ENCODE measurements at places on chromosomes 6 and 20. TPM values are rescaled to one million over a fixed set of nuclear protein-coding genes. Genes with fewer than 3 reads are reported as not detected.

Gene TRIM10
- total RNA-seq: not detected

Gene ABHD16B
- total RNA-seq: not detected

Gene GLP1R
- not detected for total RNA-seq

Gene IL17F
- total RNA-seq: not detected

Gene NINL
- total RNA-seq: 1.3 TPM

Gene IL17A
- total RNA-seq: not detected

Gene EYA4
- 0.22 TPM for total RNA-seq

Gene DCDC2
- total RNA-seq: not detected

Gene MOG
- not detected for total RNA-seq

Gene MICAL1
- total RNA-seq: 89.5 TPM

Gene HLA-A
- total RNA-seq: 2,172 TPM

Gene RFX6
- not detected for total RNA-seq

- no peaks in the 10 kb centered on the region for H3K27me3 ChIP-seq
- H3K36me3 ChIP-seq: no peaks in the 10 kb centered on the region
- DNase-seq: no peak
- H3K27ac ChIP-seq: no peak overlapping the region
- no peak overlapping the region for H3K4me3 ChIP-seq
- H3K4me1 ChIP-seq: no peaks in the 10 kb centered on the region
Measured at GRCh38 chr6:56311061-56311460, 63.7 kb upstream of the COL21A1 start.

- peaks cover 29% of the 10 kb centered on the region for H3K27me3 ChIP-seq
- no peak overlapping the region for H3K27ac ChIP-seq
- H3K36me3 ChIP-seq: no peaks in the 10 kb centered on the region
- no peak for DNase-seq
Measured at GRCh38 chr20:39070484-39071231, 108.5 kb downstream of the DHX35 start.

- H3K4me1 ChIP-seq: no peaks in the 10 kb centered on the region
- H3K4me3 ChIP-seq: no peak overlapping the region
- no peak overlapping the region for H3K27ac ChIP-seq
- no peaks in the 10 kb centered on the region for H3K36me3 ChIP-seq
Measured at GRCh38 chr6:116041934-116042333, 18.8 kb downstream of the FRK start.

DNA sequence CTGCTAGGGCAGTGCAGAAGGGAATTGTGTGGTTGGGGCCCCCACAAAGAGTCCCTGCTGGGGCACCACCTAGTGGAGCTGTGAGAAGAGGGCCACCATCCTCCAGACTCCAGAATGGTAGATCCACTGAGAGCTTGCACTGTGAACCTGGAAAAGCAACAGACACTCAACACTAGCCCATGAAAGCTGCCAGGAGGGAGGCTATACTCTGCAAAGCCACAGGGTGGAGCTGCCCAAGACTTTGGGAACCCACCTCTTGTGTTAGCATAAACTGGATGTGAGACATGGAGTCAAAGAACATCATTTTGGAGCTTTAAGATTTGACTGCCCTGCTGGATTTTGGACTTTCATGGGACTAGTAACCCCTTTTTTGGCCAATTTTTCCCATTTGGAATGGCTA lies 328.4 kb upstream of the KHDRBS2 start:
- no peaks in the 10 kb centered on the region for H3K36me3 ChIP-seq
- H3K27me3 ChIP-seq: no peaks in the 10 kb centered on the region
- DNase-seq: no peak
- no peak overlapping the region for H3K27ac ChIP-seq
- no peaks in the 10 kb centered on the region for H3K4me1 ChIP-seq

- no peak overlapping the region for H3K4me3 ChIP-seq
- no peak overlapping the region for H3K27ac ChIP-seq
- DNase-seq: peak; percentile 30
- peaks cover 14% of the 10 kb centered on the region for H3K4me1 ChIP-seq
- no peaks in the 10 kb centered on the region for H3K36me3 ChIP-seq
- no peaks in the 10 kb centered on the region for H3K27me3 ChIP-seq
Measured at GRCh38 chr20:13788167-13788834, 3.5 kb downstream of the NDUFAF5 start.

GRCh38 chr20:2983508-2983907 lies 59.9 kb upstream of the GNRH2 start:
- peak overlapping the region; percentile 26 for H3K27ac ChIP-seq
- DNase-seq: no peak
- H3K27me3 ChIP-seq: no peaks in the 10 kb centered on the region
- peaks cover 41% of the 10 kb centered on the region for H3K36me3 ChIP-seq
- H3K4me1 ChIP-seq: no peaks in the 10 kb centered on the region
- H3K4me3 ChIP-seq: no peak overlapping the region

- H3K36me3 ChIP-seq: no peaks in the 10 kb centered on the region
- no peak overlapping the region for H3K4me3 ChIP-seq
- no peaks in the 10 kb centered on the region for H3K27me3 ChIP-seq
- no peak overlapping the region for H3K27ac ChIP-seq
- DNase-seq: no peak
- no peaks in the 10 kb centered on the region for H3K4me1 ChIP-seq
Measured at GRCh38 chr6:129543981-129544380, 166.0 kb downstream of the ARHGAP18 start.

DNA sequence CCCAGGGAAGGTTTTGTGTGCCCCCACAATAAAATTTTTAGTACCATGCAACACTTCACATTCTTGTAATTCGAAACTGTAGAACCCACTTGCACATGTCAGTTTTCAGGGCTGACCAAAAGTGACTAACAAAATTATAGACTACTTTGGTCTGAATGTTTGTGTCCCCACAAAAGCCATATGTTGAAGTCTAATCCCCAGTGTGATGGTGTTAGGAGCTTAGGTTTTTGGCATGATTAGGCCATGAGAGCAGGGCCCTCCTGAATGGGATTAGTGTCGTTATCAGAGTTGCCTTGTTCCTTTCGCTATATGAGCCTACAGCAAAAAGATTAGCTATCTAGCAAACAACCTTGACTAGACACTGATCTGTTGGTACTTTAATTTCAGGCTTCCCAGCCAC lies 49.0 kb upstream of the TENT5A start:
- no peaks in the 10 kb centered on the region for H3K4me1 ChIP-seq
- DNase-seq: no peak
- no peak overlapping the region for H3K4me3 ChIP-seq
- no peak overlapping the region for H3K27ac ChIP-seq
- H3K36me3 ChIP-seq: no peaks in the 10 kb centered on the region
- H3K27me3 ChIP-seq: no peaks in the 10 kb centered on the region

DNA sequence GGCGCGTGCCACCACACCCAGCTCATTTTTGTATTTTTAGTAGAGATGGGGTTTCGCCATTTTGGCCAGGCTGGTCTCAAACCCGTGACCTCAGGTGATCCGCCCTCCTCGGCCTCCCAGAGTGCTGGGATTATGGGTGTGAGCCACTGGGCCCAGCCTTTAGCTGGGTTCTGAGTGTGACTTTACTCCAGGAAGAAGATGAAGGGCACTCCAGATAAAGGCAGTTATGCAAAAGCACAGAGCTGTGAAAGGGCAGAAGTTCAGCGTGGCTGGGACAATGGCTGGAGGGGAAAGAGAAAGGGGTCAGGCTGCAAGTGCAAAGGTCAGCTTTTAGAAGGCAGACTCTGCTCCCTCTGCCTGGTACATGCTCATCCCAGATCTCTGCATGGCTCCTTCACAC lies 39.7 kb downstream of the MAP3K5 start:
- H3K4me1 ChIP-seq: peaks cover 57% of the 10 kb centered on the region
- DNase-seq: no peak
- H3K27me3 ChIP-seq: no peaks in the 10 kb centered on the region
- H3K4me3 ChIP-seq: no peak overlapping the region
- H3K27ac ChIP-seq: peak overlapping the region; percentile 71

DNA sequence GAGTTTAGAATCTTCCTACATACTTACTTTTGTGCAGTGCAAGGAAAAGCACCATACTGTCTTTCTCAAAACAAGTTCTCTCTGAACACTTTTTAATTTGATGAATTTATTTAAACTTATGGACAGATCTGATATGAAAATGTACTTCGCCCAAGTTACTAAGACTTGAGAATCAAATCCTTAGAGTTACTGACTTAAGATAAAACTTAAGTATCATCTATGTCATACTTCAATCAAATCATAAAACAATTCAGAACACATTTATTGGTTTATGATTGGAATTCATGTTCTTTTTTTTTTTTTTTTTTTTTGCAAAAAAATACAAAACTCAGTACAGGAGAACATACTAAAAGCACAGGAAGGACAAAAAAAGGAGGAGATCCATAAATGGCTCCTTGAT lies 77.7 kb downstream of the MBOAT1 start:
- no peaks in the 10 kb centered on the region for H3K4me1 ChIP-seq
- H3K4me3 ChIP-seq: no peak overlapping the region
- H3K27me3 ChIP-seq: no peaks in the 10 kb centered on the region
- H3K27ac ChIP-seq: no peak overlapping the region
- H3K36me3 ChIP-seq: no peaks in the 10 kb centered on the region

- no peaks in the 10 kb centered on the region for H3K36me3 ChIP-seq
- H3K27me3 ChIP-seq: no peaks in the 10 kb centered on the region
- H3K27ac ChIP-seq: no peak overlapping the region
- no peak overlapping the region for H3K4me3 ChIP-seq
- H3K4me1 ChIP-seq: no peaks in the 10 kb centered on the region
Measured at GRCh38 chr6:150598401-150598800, 1.3 kb upstream of the PLEKHG1 start.

GRCh38 chr20:55893031-55893430 lies 112.3 kb downstream of the CBLN4 start:
- no peak overlapping the region for H3K27ac ChIP-seq
- no peak overlapping the region for H3K4me3 ChIP-seq
- H3K36me3 ChIP-seq: no peaks in the 10 kb centered on the region

DNA sequence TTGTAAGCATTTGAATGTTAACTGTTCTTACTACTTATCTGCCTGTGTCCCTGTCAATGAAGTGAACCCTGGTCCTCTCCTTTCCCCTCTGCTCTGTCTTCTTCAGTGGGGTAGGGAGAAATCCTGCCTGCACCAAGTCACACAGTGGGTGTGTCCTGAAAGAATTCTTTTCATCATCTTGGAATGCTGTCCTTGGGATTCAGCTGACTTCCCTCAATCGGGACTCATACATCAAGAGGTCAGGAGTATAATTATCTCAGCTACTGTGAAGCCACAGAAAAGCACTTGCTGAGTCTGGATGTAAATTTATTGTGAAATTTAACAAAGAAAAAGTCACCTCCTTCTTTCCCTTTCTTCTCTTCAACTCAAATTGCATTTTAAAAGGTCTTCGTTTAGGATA lies 328.5 kb downstream of the SOX4 start:
- no peaks in the 10 kb centered on the region for H3K27me3 ChIP-seq
- no peak overlapping the region for H3K27ac ChIP-seq
- no peak for DNase-seq
- peaks cover 35% of the 10 kb centered on the region for H3K4me1 ChIP-seq
- H3K36me3 ChIP-seq: no peaks in the 10 kb centered on the region
- no peak overlapping the region for H3K4me3 ChIP-seq

DNA sequence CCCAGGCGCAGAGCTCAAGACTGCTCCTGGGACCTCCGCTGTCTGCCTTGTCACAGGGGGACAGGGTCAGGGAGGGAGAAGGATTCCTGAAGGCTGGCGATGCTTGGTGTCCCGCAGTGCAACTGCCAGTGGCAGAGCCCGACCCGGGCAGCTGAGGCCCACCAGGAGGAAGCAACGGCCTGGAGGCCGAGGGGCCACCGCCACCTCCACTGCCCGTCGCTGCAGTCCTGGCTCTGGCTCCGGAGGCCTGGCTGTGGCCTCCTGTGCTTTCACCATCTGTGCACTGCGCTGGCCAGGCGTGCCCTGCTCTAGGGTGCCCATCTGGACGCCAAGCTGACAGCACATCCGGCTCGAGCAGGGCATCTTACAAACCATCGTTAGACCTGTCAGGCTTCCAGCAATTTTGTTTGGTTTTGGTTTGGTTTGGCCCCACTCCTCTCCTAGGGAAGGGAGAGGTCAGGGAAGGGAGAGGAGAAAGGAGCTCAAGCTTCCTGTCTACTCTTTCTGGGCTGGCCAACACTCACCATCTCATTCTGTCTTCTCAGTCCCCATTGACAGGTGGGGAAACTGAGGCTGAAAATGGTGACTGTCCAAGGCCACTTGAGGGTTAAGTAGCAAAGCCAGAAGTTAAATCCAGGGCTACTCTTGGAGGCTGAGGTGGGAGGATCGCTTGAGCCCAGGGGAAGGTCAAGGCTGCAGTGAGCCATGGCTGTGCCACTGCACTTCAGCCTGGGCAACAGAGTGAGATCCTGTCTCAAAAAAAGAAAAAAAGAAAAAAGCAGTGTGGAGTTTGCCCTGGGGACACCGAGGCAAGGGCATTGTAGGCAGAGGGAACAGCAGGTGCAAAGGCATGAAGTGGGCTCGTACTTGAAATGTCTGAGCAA lies 37.7 kb upstream of the NOL4L start:
- H3K27me3 ChIP-seq: no peaks in the 10 kb centered on the region
- no peak overlapping the region for H3K27ac ChIP-seq
- H3K4me3 ChIP-seq: no peak overlapping the region
- H3K36me3 ChIP-seq: no peaks in the 10 kb centered on the region

DNA sequence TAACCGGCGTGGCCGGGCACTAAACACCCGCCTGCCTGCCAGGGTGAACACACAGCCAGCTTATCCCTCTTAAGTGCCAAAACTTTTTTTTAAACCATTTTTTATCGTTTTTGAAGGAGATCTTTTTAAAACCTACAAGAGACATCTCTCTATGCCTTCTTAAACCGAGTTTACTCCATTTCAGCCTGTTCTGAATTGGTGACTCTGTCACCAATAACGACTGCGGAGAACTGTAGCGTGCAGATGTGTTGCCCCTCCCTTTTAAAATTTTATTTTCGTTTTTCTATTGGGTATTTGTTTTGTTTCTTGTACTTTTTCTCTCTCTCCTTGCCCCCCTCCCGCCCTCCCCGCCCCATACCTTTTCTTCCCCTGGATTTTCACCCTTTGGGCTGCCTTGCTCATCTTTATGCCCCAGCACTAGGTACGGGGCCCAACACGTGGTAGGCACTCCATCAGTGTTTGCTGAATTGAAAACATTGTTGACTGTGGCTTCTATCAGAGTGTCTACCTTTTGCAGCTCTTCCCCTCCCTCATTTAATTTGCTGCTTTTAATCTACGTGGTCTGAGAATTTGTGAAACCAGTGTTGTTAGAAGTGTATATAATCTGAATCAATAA lies 1.5 kb downstream of the ZCCHC3 start:
- DNase-seq: no peak
- peak overlapping the region; percentile 88 for H3K27ac ChIP-seq
- H3K4me1 ChIP-seq: peaks cover 16% of the 10 kb centered on the region

- peaks cover 5% of the 10 kb centered on the region for H3K4me1 ChIP-seq
- peaks cover 7% of the 10 kb centered on the region for H3K36me3 ChIP-seq
Measured at GRCh38 chr6:44257753-44258324, 511 bp upstream of the SLC35B2 start.

DNA sequence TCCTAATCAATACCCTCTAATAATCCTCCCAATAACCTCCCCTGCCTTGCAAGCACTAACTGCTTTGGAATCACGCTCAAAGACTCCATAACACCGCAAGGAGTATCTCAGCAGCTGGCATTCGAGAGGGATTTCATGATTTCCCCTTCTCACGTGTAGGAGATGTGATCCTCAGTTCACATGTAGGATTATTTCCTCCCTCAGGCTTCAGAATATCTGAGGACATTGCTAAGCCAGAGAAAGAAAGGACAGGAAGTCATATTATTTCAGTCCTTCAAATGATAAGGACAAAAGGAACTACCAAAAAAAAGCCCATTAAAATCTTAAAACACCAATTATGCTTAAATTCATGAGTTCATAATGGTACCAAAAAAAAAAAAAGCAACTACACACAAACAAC lies 122.9 kb downstream of the NFATC2 start:
- no peak for DNase-seq
- H3K36me3 ChIP-seq: peaks cover 17% of the 10 kb centered on the region
- no peak overlapping the region for H3K4me3 ChIP-seq

GRCh38 chr6:158767709-158768108 lies 51.5 kb downstream of the EZR start:
- H3K4me3 ChIP-seq: no peak overlapping the region
- H3K27ac ChIP-seq: no peak overlapping the region
- peaks cover 6% of the 10 kb centered on the region for H3K4me1 ChIP-seq
- DNase-seq: no peak
